ENCODE measurements at places on chromosomes 3 and 15. TPM values are rescaled to one million over a fixed set of nuclear protein-coding genes. Genes with fewer than 3 reads are reported as not detected.

EPHA3 gene
- total RNA-seq, result 15.5 TPM

GRCh38 chr3:98728672-98729071, 34.5 kb upstream of the ST3GAL6 start:
- DNase-seq, result no peak

- DNase-seq, result no peak
These were observed 170.4 kb upstream of the LRRN1 start for GRCh38 chr3:3628676-3629328.

DNA sequence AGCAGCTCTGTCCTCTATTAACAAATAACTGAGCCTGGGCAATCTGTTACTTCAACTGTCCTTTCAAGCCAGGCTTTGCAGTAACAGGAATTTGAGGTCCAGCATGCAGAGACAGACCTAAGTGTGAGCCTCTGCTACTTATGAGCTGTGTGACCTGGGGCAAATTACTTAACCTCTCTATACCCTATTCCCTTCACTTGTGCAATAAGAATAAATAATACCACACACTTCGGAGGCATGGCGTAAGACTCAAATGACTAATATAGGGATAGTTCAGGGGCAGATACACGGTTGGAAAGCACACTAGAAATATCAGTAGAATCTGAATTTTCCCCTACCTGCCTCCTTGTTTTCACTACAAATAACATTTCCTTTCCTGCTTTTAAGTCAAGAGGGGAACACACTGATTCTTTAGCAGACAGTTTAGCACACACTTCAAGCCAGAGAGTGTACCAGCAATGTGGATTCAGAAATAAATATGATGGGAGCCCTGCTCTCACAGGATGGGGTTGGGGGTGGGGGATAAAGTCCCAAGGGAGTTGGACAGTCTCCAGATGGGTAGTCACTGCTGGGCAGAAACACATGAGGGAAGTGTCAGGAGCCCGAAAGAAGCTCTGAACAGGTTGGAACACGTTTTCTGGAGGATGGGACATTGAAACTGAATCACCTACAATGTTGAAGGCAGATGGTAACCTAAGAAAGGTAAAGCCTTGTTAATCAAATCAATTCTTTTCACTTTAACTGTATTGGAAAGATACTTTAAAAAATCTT, 61.8 kb upstream of the RBP1 start:
- DNase-seq, result no peak

- no peak for DNase-seq
These were observed 51.0 kb downstream of the REC114 start for GRCh38 chr15:73493922-73494321.

DNA sequence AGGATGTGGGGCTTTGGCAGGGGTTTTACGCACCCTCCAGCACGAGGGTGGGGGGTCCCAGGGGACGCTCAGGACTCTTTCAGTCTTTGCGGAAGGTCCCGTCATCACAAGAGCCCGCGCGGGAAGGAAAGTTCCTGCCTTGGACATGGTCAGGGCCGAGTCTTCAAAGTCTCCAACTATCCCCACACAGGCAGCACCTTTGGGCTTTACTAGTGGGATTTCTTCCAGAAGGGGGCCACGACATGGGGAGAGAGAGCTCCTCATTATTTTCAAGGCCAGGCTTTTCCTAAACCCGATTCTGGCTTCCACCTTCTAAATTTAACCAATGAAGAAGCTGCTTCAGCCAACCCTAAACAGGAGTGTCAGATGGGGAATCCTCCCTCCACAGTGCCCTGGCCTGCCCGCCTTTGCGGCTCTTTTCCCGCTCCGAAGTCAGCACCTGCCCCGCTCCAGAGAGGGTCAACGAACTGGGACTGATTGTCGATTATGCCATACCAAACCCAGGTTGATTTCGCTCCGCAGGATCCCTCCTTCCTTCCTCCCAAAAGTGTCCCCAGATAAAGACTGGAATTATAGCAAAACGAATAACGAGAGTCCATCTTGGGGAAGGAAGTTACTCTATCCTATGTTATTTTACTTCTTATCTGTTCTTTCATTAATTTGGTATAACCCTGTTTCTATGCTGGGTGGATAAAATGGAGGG, 11.0 kb downstream of the SHOX2 start:
- DNase-seq, result no peak

DNA sequence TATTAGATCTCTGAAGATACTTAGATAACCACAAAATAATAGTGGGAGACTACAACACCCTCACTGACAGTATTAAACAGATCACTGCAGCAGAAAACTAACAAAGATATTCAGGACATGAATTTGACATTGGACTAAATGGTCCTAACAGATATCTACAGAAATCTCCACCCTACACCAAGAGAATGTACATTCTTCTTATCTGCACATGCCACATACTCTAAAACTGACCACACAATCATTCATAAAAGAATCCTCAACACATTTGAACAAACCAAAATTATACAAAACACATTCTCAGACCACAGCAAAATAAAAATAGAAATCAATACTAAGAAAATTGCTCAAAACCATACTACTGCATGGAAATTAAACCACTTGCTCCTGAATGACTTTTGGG, 116.3 kb downstream of the DTWD1 start:
- no peak for DNase-seq

DNA sequence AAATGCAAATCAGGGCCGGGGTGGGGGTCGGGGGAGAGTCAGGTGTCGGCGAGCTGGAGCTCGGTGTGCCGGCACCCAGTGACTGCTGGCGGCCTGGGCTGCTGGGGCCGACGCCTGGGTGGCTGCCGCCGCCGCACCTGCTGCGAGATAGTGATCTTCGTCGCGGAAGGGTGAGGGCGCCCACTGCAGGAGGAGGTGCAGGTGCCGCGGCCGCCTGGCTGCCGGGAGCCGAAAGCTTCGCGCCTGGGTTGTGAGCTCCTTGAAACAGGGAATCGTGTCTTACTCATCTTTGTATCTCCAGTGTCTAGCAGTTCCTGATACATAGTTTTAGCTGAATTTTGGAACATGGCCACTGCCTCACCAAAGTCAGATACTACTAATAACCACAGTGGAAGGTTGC, 64.0 kb upstream of the CPOX start:
- DNase-seq, result no peak

- DNase-seq, result no peak
These were observed 191.7 kb upstream of the TLE3 start for GRCh38 chr15:70289191-70289955.

- no peak for DNase-seq
These were observed 131.8 kb downstream of the MDFIC2 start for GRCh38 chr3:70180664-70181063.

DNA sequence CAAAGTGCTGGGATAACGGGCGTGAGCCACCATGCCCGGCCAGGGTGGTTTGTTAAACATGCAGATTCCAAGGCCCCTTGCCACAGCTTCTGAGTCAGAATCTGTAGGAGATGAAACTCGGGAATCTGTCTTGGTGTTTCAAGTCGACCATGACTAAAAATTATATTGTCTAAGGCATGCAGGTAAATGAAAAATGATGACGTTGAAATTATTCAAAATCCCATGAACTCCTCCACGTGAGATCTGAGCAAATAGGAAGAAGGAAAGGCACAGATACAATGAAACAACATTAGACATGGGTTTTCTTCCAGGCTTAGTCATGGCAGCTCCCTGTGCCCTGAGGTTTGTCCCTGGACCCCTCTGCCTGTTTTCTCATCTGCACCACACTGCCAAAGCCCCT, 172.0 kb upstream of the CMC1 start:
- DNase-seq, result no peak

DISP2 gene
- total RNA-seq, result 0.05 TPM

GRCh38 chr3:16583551-16583950, 21.7 kb downstream of the DAZL start:
- no peak for DNase-seq

MASP1 gene
- total RNA-seq, result 13.9 TPM

ACAN gene
- total RNA-seq, result 12.1 TPM

- DNase-seq, result no peak
These were observed 339.0 kb upstream of the NR2E3 start for GRCh38 chr15:71471347-71471746.

PLSCR2 gene
- 0.43 TPM for total RNA-seq

CDCP1 gene
- total RNA-seq, result 3.9 TPM

GRCh38 chr3:65500398-65501306, 538.1 kb downstream of the MAGI1 start:
- no peak for DNase-seq

ADAMTS17 gene
- 6.8 TPM for total RNA-seq

DNA sequence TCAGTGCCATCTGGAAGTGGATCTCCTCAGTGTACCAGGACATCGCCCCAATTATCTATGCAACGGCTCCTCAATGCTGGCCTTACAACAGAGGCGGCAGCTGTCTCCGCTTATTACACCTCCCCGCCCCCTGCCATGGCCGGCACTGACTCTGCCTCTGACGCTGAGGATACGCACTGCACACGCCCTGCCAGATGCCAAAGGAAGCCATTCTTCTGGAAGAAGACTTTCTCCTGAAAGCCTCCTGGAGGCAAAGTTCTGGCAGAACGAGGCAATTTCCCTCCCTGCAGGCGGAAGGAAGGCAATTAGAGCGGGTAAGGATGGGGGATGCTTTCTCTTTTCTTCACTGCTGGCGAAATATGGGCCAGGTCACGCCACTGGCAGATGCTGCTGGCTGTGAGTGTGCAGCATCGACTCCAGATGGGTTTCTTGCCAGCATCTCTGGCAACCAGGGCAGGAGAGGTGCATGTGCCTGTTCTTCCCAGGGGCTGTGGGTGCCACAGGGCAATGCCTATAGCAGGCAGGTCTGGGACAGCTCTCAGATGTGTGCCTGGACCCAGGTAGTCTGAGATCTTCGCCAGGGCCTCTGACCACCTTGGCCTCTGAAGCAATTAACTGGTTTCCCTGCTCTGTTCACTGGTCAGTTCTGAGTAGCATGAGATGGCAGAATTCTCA, 62.2 kb upstream of the MRPS22 start:
- DNase-seq, result peak; percentile 62

- DNase-seq, result no peak
These were observed 99.4 kb downstream of the FLNB start for GRCh38 chr3:58107597-58107996.

DNA sequence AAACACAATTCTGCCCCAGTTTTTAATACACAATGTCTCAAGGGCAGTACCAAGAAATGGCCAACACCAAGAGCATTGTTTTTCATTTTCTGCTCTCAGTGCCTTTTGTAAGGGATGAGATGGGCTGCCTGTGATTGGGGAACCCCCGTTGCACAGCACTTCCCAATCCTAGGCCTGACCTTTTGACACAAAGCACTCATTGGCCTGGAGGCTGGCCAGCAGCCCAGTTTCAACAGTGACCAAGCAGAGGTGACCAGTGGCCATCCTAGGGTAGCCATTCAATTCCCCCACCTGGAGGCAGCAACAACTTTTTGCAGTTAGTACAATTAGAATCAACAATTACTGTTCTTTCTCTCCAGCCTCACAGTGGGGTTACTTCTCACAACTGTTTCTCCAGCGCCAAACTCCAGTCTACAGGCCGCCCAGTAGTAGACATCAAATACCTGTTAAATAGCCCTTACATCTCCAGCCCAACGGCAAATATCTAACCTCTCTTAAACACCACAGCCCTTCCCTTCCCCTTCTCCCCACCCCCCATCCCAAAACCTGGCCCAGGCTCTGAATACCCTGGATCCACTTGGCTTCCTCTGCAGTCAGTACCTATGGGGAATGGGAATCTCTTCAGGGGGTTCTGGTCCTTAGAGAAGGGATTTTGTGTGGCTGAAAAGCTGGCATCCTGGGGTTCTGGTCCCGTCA, 8.9 kb upstream of the LRRC2 start:
- DNase-seq, result no peak

DNA sequence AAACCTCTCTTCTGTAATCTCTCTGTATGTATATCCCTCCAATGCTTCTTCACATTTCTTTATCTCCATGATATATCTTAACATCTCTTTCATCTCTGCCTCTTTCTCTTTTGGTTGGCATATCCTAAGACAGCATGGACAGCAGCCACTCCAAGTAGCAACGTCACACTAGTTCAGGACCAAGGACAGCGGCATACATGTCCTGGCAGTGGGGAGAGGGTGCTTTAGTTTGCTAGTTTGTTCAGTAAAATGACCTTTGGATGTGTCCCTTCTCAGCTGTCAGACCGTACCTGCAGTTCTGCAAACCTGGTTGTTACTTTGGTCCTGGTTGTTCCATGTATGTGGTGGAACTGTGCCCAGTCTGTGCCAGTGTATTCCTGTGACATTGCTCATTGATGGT, 225.6 kb upstream of the ROPN1 start:
- no peak for DNase-seq

PIK3CA gene
- total RNA-seq, result 34.9 TPM

GRCh38 chr3:161163297-161163696, 57.8 kb upstream of the NMD3 start:
- no peak for DNase-seq
